WERI-Rb-1 (cell line): ENCODE measurements at places on chromosomes 7 and 10.

DNA sequence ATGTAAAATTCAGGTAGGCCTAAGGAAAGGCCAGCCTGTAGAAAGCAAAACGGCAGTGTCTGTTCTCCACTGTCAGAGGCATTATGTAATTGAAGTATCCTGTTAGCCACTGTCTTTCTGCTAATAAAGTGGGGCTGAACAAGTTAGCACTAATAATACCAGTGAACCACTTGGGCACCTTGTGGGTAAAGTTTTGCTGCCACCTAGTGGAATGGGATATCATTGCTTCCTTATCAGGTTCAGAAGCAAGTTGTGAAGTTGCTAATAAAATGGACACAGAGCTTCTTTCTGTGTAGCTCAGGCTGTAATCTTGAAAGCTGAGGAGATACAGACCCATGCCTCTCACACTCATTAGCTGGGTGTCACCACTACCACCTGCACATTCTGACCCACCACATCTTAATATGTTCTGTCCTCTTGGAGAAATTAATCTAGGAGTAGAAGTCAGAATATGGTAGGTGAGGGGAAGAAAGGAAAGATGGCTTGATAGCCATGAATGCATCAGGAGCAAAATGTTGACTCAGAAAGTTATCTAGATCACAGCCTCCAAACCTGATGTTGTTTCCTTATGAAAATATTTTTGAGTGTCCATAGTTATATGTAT lies 175.1 kb downstream of the SEPTIN7 start:
- DNase-seq, result peak; percentile 62

DNA sequence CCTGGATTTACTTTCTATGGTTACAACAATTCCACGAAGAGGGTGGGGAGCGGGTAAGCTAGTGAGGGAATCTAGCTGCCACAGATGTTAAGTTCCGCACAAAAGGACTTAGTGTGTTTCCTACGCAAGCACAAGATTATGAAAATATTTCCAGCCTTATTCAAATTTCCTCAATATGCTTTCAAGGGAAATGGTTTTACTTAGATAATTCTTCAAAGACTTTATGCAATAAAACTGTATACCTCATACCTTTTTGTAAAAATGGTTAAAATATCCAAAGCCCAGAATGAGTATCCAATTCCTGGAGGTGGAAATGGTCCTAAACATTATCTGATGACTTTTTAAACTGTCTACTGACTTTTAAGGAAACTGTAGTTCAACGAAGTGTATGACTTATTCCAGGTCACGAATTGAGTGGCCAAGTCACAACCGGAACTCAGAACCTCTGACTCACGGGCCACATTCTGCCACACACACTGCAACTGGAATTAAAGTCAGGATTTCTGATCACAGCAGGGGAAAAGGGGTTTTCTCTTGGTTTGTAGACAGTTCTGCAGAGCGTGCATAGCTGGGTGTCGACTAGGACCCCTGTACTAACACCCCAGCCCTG lies 20.2 kb upstream of the INSIG1 start:
- DNase-seq, result no peak

- DNase-seq, result no peak
Observed at GRCh38 chr10:129800796-129801340, 163.2 kb downstream of the EBF3 start.

GRCh38 chr7:137755427-137755826 lies 91.3 kb downstream of the DGKI start:
- no peak for DNase-seq

- DNase-seq, result no peak
Observed at GRCh38 chr7:17158261-17158660, 140.2 kb upstream of the AHR start.

GRCh38 chr7:129434675-129435318 lies 565 bp downstream of the STRIP2 start:
- peak; percentile 24 for DNase-seq

GRCh38 chr10:102658802-102659201 lies 14.5 kb downstream of the TRIM8 start:
- no peak for DNase-seq

DNA sequence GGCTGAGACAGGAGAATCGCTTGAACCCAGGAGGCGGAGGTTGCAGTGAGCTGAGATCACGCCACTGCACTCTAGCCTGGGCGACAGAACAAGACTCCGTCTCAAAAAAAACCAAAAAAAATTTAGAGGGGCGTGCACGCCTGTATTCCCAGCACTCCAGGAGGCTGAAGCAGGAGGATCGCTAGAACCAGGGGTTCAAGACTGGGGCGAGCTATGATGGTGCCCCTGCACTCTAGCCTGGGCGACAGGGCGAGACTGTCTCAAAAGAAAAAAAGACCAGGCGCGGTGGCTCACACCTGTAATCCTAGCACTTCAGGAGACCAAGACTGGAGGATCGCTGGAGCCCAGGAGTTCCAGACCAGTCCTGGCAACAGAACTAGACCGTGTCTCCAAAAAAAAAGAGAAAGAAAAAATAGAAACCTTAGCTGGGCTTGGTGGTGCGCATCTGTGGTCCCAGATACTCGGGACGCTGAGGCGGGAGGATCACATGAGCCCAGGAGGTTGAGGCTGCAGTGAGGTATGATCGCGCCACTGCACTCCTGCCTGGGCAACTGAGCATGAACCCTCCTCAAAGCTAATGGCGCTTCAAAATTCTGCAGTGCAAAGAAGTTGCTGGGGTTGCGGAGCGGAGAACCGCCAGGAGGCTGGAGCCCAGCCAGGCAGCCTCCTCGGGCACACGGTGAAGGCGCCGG lies 382 bp upstream of the MBLAC1 start:
- DNase-seq, result no peak

DNA sequence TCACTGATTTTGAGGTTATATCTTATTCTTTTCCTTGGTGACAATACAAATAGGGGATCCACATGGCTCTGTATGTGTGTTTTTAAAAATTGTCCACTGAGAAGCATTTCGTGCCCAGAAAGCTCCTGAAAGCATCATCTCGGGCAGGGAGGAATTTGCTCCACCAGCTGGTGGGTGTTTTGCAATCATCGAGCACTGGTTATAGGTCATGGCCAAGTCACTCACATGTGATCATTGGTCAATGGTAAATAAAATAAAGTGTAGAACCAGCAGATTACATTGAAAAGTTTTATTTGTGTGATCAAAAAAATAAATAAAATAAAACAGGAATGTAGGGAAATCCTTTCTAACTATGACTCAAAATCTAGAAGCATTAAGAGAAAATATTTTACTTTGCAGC lies 23.0 kb upstream of the SNX13 start:
- DNase-seq, result no peak

GRCh38 chr7:65285906-65286864 lies 87.5 kb upstream of the ZNF92 start:
- DNase-seq, result no peak

DNA sequence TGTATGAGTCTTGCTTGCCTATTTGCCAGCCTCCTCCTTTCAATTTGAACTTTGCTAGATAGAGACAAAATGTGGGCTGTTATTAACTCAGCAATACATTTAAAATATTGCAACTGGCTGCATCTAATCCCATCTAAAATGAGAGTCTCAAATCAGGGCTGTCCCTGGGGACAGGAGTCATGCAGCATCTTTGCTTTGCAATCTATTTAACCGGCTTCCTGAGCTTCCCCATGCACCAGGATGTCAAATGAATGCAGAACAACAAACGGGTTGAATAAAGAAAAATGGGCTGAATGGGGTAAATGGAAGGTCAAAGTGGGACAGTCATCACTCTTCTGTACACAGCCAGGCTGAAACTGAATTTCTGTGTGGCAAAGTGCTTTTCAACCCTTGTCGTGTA lies 89.2 kb downstream of the AOAH start:
- no peak for DNase-seq

DNA sequence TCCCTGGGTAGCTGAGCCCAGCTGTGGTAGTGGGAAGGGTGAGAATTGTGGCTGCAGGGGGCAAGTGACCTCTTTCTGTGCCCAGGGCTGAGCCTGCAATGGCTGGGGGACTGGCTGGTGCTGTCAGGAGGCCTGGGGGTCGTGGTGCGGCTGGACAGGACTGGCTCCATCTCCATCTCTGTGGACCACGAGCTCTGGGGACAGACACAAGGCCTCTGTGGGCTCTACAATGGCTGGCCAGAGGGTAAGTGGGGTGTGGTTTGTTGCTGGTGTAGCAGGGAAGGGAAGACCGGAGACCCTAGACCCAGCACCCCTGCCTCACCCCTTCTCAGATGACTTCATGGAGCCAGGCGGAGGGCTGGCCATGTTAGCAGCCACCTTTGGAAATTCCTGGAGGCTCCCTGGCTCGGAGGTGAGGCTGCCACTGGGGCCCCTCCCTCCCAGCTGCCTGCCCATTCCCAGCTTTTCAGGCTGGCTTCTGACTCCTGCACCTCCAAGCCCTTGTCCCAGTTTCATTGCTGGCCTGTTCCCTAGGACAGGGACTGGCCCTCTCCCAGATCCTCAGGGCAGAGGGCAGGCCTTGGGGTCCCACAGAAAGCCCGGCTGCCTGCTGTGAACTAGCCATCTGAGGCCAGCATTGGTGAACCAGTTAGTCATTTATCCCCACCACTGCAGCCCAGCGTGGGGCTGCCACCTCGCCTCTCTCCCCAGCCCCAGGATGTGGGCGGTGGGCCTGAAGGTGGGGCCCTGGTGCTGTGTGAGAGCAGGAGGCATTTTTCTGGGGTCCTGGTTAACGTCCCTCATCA lies 5.5 kb upstream of the ZNF467 start:
- no peak for DNase-seq

- DNase-seq, result no peak
Observed at GRCh38 chr7:41912851-41913567, 210.1 kb upstream of the INHBA start.

DNA sequence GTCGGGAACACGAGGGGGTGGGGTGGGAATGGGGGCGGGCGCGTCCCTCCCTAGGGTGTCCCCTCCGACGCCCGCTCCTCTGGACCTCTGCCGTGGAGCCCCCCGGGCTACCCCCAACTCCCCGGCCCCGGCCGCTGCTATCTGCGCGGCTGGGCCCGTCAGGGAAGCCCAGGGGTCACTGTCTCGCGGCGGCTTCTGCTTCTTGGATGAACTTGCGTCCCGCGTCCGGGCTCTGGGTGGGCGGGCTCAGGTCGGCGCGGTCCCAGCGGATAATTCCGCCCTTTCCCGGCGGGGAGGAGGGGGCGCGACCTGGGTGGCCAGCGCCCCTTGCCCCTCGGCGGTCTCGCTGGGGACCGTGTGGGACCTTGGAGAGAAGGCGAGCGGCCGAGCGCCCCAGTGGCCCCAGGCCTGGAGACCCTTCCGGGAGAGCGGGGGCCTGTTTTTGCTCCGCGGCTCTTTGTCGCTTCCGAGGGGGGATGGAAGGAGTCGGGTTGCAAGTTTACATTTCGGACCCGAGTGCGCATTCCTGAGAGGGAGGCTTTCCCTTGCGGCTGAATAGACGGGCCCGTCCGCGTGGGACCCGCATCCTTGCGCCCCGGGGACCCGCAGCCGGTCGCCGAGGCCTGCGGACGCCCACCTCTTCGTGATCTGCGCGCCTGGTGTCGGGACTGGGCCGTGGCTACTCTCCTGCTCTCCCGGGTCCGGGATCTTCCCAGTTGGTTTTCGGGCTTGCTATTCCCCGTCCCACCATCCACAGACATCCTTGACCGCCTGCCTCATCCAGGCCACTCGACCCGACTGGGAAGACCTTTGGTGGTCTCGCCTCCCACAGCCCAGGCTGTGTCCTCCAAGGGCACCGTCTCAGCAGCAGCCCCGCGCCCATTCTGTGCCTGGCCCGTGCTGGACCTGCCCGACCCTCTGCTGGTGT lies 812 bp downstream of the DOCK1 start:
- no peak for DNase-seq

- peak; percentile 98 for DNase-seq
Observed at GRCh38 chr10:75401569-75402485, at the start of gene ZNF503. TSS of gene ZNF503 (minus strand) at chr10:75401764. CDS start at chr10:75401419, 345 bp downstream.

DNA sequence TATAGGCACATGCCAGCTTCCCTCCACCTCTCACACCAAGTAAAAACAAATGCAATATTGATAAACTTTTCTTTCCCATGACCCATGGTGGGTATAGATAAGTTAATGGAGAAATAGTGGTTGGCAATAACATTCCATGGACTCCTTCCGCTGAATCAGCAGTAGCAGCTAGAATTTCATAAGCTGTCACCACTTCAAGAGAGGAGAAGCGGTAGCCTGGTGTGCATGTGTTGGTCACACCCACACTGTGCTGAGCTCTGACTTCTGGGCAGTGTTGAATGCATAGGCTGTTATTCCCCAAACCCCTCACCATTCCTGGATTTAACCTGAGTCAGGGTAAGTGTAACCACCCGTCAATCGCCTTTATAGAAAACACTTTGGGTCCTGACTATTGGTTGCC lies 32.5 kb upstream of the BMPER start:
- DNase-seq, result no peak

- DNase-seq, result no peak
Observed at GRCh38 chr10:5540891-5541290, 16.1 kb downstream of the CALML3 start.

GRCh38 chr7:51666266-51666665 lies 349.7 kb upstream of the COBL start:
- no peak for DNase-seq

GRCh38 chr7:106116161-106116704 lies 4.1 kb upstream of the SYPL1 start:
- DNase-seq, result no peak
